ENCODE measurements at places on chromosomes 13 and 19.

DNA sequence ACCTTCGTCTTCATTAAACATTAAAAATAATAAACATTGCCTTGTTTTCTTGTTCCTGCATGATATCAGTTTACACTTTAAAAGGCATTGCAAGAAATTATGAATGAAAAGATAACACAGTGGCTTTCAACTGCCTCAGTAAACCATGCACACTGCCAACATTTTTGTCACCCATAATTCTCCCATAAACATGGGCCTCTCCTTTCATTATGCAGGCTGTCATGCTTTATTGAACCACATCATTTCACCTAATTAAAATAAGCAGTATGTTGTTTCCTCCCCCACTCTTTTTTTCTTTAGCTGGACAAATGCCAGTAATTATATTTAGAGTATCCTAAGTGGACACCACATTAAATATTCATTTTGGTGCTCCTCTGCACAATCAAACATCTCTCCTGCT lies 1566.5 kb upstream of the SLC10A2 start:
- no peak for DNase-seq

DNA sequence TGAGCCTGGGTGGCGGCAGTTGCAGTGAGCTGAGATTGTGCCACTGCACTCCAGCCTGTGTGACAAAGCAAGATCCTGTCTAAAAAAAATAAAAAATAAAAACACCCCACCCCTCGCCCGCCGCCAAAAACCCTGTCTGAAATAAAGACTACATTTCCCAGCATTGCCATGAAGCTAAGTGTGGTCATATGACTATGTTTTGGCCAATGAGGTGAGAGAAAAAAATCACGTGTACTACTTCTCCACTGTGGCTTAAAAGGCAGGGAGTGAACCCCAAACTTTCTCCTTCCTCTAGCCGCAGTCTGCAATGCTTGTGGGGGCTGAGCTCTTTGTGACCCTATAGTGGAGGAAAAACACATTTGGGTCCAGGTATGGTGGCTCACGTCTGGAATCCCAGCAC lies 54.9 kb downstream of the COLGALT1 start:
- no peak for DNase-seq

- no peak for DNase-seq
These were observed 15.2 kb downstream of the TPT1 start for GRCh38 chr13:45325806-45326205.

DNA sequence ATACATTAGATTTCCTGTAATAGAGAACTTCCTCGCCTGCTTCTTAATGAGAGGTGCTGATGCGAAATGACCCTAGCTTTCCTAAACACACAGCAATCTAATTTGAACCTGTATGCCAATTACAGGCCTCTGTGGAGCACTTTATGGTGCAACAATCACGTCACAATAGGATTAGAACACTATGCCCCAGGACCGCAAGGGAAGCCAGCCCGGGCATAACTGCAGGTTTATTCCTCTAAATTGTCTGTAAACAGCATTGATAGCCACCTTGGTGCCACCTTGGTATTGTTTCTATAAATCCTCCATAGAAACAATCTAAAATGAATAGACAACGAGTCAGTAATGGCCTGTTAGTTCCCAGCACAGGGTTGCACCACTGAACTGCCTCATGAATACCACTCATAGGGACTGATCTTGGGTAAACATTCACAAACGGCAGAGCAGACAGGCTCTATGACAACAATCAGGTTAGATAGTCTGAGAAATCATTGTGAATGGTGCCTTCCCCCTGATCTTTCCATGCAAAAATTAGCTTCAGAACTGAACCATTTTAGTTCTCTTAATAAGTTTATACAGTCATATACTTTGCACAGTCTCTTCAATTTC lies 182.5 kb upstream of the OBI1 start:
- no peak for DNase-seq

- no peak for DNase-seq
These were observed 575 bp downstream of the SMIM44 start for GRCh38 chr19:3482507-3483225.

DNA sequence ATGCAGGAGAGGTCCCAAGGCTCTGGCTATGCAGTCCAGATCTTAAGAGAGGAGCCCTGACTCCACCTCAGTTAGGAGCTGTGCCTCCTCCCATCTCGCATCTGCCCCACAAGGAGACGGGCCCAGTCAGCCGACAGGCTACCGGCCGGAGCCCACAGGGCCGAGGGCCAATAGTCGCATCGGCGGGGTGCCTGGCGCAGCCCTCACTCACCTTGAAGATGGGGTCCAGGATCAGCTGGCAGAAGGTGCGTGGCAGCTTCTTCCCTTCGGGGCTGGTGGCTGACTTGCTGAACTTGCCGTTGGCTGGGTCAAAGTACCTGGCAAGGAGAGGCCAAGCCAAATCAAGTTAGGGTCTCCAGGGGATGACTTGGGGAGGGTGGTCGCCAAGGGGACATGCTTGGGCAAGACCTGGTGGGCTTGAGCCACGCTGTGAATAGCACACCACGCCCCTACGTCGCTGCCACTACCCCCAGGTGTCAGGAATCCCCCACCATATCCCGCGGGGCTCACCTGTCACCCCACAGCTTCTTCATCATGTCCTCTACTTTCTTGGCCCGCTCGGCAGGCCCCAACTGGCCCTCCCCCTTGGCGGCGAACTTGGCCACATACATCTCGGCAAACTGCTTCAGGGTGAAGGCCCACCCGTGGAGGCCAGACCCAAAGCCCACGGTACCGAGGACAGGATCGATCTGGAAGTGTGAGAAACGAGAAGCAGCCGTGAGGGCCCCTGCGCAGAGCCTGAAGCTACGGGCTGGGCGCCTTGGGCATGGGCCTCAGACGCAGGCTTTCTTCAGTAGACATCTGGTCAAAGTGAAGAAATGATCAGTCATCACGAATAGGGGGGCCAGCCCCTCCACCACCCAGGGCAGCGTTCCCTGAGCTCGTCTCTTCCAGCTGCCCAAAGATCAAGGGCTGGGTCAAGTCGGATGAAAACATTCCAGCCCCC lies 3.3 kb downstream of the EEF2 start:
- DNase-seq = no peak

- DNase-seq = peak; percentile 42
These were observed 1.4 kb downstream of the ARHGEF18 start for GRCh38 chr19:7349961-7350711.

GRCh38 chr19:17329366-17330261 lies 5.0 kb downstream of the ANO8 start:
- DNase-seq = no peak

- no peak for DNase-seq
These were observed 435.3 kb upstream of the HTR2A start for GRCh38 chr13:47332149-47332548.

GRCh38 chr13:100454876-100455275 lies 133.7 kb downstream of the GGACT start:
- DNase-seq = no peak

DNA sequence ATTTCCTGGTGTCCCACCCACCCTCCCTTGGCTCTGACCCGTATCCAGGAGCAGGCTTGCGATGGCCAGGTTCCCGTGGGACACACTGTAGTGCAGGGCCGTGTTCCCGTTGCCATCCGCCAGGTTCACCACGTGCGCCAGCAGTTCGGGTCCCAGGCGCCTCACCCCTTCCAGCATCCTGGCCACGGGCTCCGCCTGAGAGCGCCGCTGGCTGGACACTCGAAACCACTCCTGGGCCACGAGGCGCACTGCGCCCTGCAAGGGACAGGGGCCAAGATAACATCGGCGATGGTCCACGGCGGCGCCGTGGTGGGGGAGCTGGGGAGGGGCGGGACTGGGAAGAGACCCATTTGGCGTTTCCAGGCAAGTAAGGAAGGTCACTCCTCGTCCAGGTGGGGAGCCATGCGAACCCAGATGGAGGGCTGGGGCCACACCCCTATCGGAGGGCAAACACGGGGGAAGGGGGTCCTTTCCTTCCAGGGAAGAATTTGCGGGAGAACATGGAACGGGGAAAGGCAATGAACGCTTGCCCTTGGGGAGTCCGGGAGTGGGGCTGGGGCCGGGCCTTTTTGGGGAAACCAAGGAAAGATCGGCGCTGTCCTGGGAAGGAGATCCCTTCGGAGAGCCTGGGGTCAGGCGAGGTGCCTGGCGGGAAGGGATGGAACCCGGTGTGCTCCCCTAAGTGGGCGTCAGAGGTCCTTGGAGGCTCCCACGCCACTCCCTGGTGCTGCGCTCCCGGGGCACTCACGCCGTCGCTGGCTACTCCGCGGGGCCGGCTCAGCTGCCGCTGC lies 9.9 kb downstream of the KANK3 start:
- DNase-seq = no peak

DNA sequence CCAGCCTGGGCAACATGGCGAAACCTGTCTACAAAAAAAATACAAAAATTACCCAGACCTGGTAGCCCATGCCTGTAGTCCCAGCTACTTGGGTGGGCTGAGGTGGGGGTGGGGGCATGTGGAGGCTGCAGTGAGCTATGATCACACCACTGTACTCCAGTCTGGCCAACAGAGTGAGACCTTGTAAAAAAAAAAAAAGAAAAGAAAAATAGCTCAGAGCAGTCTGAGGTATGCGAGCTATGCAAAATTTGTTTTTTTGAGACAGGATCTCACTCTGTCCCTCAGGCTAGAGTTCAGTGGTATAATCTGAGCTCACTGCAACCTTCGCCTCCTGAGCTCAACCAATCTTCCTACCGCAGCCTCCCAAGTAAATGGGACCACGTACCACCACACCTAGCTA lies 7.1 kb upstream of the TOMM40 start:
- no peak for DNase-seq

DNA sequence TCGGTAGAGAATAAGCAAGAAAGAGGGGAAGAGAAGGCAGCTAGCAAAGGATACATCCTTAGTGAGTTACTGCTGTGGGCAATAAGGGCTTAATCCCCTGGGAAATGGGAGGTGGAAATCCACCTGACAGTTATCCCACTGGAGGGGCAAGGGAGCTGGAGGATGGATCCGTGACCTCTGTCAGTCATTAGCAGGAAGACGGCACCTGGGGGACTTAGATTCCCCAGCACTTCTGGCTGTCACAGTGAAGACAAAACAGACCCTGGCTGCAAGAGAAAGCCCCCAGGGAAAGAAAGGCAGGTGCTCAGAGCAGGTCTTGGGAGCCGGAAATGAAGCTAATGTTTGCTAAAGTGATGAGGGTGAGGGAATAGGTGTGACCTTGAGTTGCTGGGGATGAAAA lies 70.4 kb upstream of the MRI1 start:
- DNase-seq = no peak

DNA sequence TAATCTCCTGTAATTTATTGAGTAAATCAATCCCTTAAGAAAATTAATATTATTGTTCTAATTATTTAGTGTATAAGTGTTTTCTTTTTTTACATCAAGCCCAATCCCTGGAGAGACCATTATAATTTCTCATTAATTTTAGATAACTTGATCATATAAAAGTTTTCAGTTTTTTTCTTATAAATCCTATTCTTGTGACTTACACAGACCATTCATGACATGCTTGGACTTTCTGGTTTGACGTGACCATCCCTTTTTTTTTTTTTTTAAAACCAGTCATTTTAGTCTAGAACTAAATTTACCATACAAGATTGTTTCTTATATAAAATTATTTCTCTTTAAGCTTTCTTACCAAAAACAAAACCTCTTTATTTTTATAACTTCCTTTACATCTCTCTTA lies 5.4 kb upstream of the MTRF1 start:
- DNase-seq = no peak

GRCh38 chr13:99969919-99970650 lies 1.5 kb downstream of the ZIC5 start:
- DNase-seq = peak; percentile 45

GRCh38 chr19:58558623-58559274 lies 338 bp upstream of the UBE2M start:
- DNase-seq = peak; percentile 100

GRCh38 chr19:46407856-46408663 lies 5.3 kb downstream of the CCDC8 start:
- no peak for DNase-seq

DNA sequence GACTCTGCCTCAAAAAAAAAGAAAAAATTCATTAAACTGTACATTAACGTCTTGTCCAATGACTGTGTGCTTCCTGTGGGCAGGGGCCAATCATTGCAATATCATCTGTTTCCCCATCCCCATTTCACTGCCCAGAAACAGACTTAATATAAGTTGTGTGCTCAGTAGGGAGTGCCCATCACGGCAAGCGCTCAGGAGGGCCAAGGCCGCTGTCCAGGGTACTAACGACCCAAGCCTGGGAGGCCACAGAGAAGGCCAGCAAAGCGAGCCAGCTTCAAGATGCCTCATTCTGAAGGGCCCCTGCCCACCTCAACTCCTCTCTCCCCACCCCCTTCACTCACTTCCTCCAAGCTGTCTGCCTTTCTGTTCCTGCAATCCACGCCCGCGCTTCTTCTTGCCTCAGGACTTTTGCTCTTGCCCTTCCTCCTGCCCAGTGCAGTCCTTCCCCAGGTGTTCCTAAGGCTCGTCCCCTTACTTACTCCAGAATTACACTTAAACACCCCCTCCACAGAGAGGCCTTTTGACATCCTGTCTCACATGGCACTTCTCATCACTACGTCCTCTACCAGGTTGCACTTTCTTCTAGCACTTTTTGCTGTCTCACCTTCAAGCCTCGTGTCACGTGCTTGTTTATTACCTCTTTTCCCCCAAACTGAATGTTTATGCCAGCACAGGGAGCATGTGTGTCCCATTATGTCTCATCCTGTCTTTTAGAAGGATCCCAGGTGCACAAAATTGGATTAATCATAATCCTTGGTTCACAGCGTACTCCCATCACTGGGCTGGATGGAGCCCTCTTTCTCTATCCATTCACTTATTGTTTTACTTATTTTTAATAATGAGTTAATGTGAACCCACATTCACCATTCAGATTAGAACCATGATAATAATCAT lies 11.3 kb upstream of the POU2F2 start:
- no peak for DNase-seq

GRCh38 chr13:35716729-35717128 lies 240.2 kb upstream of the MAB21L1 start:
- no peak for DNase-seq

DNA sequence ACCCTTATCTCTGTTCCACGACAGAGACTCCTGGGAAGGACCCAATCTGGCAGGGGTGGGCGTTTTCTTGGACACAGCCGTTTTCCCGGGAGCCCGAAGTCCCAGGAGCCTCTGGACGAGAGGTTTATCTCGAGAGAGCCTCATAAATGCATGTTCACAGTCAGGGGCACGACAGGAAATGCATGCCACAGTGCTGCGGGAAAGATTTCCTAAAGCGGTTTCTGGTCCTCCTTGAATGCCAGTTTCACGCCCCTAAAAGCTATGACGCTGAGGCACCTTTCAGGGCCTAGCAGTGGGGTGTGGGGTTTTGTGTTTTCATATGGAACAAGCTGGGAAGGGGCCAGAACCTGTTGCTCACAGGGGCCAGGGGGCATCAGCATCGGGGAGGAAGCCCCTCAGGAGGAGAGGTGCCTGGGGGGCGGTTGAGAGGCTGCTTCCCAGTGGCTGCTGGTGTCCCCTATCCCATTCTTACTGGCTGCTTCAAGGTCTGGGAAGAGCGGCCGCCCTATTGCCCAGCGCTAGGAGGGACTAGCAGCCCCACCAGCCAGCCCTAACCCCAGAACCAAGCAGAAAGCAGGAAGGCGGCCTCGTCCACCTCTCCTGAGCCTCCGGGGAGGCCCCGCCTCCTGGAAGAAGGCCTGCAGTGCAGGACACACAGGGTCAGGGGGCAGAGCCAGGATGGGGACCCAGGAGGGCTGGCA lies 157.0 kb downstream of the KDM4B start:
- DNase-seq = no peak

Measured in CD8-positive, alpha-beta memory T cell (primary cell).